ENCODE measurements at places on chromosomes 2 and 18.

DNA sequence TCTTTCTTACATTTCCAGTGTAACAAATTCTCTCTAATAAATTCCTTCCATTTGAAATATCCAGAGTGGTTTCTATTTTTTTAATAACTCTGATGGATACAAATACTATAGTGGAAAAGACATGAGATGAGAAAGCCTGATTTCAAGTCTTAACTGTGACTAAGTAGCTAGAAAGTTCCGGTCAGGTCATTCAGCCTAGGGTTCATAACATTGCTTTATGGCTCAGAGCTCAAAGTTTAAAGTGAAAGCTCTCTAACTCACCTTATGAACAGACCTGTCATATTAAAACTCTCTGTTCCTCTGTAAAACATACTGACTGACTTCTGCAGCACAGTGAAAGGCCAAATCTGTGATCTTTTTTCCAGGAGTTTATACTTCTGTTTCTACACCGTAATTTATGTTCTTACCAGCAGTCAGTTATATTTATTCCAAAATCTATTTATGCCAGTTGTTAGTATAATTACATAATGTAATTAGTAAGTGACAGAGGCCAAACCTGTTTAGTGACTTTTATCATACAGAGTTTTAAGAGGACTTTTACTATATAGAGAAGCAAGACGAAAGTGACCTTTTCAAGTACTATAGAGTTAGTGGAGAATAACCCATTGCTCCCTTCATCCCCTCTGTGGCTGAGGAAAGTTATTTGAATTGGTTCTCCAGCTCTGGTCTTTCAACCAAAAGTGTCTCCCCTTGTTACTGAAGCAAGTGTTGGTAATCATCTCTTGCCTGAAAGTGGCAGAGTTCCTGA lies 118.8 kb upstream of the PDE1A start:
- DNase-seq: no peak

GRCh38 chr2:233007739-233008138 lies 5.3 kb downstream of the NGEF start:
- DNase-seq: no peak

- DNase-seq: no peak
Measured at GRCh38 chr2:203498161-203498560, 36.9 kb downstream of the RAPH1 start.

DNA sequence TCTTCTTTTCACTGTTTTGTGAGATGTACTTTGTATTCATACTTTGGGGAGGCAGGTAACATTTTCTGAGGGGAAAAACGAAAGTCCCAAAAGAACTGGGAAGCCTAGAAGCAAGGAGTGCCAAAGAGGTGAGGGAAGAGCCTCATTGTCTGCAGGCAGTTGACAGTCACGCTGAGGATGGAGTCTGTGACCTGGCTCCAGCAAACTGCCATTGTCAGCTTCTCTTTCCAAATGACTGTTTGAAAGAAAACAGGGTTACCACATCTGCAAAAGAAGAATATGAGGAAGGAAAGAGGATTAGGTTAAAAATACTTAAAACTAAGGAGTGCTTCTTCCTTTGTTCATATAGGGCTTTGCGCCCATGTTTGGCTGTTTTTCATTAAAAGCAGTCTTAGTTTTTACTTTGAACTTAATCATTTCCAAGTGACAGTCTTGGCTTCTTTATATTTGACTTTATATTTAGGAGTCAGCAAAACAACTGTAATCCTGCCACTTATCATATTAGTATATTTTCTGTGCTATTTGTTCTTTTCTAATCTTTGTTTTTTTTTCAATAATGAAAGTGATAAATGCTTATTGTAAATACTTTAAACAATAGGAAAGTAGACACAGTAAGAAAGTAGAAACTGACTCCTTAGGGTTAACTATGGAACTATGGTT lies 35.0 kb downstream of the CERS6 start:
- no peak for DNase-seq
